CD4-positive, alpha-beta T cell treated with Interleukin-15 for 1 hour (primary cell): ENCODE measurements at places on chromosomes 13 and 19.

DNA sequence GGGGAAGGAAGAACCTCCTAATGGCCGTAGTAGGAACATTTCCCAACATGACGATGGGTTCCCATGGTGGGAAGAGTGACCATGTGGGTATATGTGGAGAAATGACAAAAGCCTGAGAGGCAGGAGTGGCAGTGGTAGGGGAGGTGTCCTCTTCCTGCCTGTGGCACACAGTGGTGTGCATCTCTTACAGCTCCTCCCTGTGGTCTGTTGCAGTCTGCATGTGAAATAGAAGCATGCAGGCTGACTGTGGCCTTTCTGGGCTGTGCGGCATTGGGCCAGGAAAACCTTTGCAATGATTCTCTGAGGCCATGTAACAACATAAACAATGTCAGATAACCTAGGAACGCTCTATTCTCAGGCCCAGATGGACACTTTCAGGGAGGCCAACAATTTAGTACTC lies 84.0 kb downstream of the LACC1 start:
- DNase-seq, result no peak

DNA sequence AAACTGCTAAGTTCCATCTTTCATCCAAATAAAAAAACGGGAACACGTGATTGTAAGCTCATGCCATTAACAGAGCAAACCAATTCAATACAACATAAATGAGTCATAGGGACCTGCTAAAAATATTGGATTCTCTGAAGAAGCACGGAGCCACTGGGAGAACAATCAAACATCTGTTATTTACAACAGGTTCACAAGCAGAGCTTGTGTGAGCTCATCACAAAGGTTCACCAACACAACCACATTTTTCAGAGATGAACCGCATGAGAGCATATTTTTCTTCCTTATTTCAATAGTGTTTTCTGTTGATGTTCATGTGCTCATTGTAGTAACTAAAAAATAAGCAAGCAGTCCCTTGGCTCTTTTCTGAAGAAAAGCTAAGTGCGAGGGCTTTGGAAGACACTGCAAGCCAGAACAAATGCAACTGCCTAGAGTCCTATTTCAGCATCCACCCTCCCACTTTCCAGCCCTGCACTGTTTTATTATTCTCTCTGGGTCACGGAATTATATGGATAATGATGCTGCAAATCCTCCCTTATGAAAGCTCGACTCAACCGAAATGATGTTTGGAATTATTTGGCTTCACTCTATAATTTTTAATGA lies 545.8 kb downstream of the LIG4 start:
- no peak for DNase-seq

DNA sequence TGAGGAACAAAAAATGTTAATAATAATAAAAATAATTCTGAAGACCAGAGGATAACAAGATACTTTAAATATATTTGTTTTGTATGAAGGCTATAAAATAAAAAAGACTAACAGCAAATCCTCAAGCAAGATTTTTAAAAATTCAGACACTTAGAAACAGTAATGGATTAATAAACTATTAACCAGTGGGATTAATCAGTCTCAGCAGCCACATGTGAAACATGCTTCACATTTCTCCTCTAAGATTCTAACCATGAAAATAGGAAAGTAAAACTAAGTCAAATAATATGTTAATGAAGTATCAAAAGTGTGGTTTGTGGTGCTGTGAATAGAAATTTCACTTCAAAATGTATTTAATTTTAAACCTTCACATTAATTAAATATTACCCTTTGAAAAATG lies 57.4 kb downstream of the KCNRG start:
- DNase-seq, result no peak

DNA sequence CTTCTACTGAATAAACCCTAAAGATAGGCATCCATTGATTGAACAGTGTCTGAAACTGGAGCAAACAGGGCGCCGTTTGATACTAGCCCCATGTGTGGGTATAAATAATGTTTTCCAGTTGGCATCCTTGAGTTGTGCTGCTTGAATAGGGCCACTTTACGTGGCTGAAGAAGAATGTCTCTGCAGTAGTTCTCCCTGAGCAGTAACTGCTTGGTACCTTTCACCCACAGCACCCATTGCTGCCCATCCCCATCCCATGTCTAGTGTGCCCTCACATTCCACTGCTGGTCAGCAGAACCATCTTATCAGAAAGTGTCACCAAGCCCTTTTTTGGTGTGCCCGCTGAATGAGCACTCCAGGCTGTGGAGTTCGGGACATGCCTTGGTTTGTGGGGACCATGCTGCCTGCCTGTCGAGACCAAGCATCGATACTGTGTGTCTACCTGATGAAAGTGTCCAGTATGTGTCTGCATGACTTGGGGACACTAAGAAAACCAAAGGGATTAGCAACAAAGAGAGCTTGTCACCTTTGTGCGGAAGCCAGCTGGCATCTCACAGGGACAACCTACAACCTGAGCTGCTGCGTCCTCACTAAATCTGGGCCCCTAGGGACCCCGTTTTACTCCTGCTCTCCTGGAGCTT lies 162.0 kb downstream of the TM9SF2 start:
- DNase-seq, result no peak

- no peak for DNase-seq
Observed at GRCh38 chr13:107276936-107277335, 709.0 kb upstream of the ARGLU1 start.

GRCh38 chr19:623974-624373 lies 9.4 kb downstream of the POLRMT start:
- DNase-seq, result no peak

- no peak for DNase-seq
Observed at GRCh38 chr13:110445183-110445582, 116.3 kb downstream of the RAB20 start.

- DNase-seq, result no peak
Observed at GRCh38 chr13:43044720-43045301, 21.4 kb downstream of the DNAJC15 start.

GRCh38 chr13:41939398-41939797 lies 21.5 kb downstream of the VWA8 start:
- DNase-seq, result no peak

DNA sequence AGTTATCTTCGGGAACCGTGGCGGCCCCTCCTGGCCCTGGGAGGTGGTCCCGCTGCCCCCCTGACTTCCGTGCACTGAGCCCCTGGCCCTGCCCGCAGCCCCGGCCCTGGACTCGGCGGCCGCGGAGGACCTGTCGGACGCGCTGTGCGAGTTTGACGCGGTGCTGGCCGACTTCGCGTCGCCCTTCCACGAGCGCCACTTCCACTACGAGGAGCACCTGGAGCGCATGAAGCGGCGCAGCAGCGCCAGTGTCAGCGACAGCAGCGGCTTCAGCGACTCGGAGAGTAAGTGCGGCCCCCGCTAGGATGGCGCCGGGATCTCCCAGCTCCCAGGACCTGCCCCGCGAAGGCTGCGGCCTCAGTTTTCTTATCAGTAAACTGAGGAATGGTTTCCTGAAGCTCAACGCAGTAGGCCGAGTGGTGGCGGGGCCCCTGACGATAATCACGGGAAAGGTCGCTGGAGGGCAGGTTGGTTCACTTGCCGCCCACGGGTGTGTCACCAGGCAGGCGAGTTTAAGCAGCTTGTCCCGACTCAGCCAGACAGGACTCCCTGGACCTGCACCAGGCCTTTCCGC lies 924 bp downstream of the RGCC start:
- peak; percentile 40 for DNase-seq

- no peak for DNase-seq
Observed at GRCh38 chr13:22271903-22272302, 601.0 kb downstream of the FGF9 start.

GRCh38 chr19:45234089-45234869 lies 10.9 kb downstream of the EXOC3L2 start:
- DNase-seq, result no peak

DNA sequence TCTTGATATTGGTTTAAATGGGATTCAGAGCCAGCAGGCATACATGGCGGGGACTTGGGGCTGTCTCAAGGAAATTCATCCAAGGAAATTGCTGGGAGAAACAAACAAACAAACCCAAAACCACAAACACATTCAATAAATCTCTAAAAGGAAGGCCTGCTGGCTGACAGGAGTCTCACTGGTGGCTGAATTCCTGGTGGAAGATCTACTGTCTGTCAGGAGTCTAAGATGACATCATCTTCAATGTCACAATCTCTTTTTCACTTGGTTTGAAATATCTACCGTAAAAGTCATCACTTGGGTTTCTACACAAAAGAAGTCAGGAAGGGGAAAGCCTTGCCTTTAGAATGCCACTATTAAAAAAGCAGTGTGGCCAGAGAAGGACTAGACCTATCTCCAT lies 87.9 kb downstream of the KLF5 start:
- DNase-seq, result no peak

DNA sequence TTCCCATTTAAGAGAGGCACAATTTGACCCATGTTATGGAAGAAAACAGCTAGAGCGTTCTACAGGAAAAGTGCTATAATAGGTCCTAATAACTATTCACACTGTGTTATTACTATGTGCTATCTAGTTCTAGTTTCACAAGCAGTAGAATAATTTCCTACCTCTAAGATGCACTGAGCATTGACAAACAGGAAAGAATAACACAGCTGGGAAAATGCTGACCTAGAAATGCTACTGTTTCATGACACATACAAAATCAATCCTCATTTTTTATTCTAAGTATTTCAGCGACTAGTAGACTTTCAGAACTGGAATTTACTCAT lies 259.5 kb downstream of the ITGBL1 start:
- DNase-seq, result no peak

DNA sequence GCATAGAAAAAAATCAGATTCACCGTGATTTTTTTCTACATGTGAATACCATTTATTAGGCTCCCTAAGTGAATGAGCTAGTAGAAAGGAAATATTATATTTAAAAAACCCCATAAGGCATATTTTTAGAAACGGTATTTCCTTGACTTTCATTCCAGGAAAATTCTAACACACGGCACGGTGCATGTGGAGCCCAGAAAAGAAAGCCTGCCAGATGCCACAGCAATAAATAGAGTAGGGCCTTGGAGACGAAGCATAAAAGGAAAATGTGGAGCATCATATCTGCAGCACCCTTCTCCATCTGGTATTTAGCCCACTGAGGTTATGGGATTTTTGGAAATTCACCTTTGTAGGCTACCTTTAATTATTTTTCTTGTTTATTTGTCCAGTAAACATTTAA lies 314.4 kb downstream of the ENOX1 start:
- no peak for DNase-seq

DNA sequence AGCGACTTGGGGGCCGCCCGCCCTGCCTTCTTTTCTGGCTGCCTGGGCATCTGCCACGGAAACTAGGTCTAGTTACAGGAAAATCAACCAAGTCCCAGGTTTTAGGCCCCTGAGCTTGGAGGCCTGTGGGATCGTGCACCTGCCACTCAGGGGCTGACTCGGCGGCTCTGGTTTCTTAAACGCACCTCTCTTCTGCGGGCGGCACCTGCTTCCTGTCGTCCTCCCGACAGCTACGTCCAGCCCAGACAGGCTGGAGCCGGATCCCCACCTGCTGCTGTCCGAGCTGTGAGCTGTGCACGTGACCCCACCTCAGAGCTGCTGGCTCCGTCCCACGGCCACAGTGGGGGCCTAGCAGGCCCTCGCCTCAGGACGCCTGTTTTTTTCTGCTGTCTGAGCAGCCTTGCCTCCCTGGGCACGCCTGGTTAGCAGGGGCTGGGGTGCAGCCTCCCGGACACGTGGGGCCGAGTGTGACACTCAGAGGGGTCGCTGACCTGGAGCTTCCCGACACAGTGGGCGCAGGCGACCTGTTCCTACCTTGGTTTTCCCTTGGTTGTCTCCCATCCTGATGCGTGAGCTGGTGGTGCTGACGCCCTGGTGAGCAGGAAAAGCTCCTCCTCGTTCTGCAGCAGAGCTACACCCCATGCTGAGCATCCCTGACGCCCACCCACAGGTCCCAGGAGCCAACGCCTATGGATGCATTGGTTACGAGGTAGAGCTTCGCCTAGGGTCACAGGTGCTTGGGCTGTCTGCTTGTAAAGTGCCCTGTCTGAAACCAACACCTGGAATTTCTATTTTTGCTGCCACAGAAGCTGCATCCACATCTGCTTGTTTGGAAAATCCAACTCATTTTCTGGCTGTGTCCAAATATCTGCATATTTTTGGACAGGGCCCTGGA lies 17.5 kb downstream of the TMEM255B start:
- no peak for DNase-seq

DNA sequence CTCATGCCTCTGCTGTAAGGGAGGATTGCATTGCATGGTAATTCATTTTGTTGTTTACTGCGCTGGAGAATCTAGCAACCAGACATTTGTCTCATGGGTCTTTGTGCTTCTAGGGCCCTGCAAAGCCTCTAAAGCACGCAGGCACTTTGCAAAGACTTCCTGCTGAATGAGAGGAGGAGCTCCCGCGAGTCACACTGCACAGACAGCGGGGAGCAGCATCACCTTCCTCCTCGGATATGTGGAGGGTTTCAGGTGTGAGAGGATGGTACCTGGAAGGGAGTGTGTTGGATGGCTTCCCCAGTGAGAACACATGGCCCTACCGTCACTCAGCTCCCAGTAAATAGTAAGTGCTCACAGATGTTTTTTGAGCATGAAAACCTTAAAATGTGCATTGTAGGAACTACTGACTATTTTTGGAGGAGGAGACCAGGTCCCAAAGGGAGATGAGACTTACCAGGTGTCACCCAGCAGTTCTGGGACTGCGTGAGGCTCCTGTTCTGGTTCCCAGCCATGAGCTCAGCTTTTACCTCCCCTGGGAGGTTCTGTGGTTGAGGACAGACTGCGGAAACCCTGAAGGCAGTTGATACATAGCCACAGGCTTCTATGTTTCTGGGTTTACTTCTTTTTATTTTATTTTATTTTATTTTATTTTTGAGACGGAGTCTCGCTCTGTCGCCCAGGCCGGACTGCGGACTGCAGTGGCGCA lies 278.0 kb downstream of the FGF9 start:
- DNase-seq, result no peak

GRCh38 chr13:102799426-102800144 lies 666 bp downstream of the BIVM start:
- DNase-seq, result no peak

GRCh38 chr13:75359266-75359665 lies 122.7 kb downstream of the TBC1D4 start:
- no peak for DNase-seq

DNA sequence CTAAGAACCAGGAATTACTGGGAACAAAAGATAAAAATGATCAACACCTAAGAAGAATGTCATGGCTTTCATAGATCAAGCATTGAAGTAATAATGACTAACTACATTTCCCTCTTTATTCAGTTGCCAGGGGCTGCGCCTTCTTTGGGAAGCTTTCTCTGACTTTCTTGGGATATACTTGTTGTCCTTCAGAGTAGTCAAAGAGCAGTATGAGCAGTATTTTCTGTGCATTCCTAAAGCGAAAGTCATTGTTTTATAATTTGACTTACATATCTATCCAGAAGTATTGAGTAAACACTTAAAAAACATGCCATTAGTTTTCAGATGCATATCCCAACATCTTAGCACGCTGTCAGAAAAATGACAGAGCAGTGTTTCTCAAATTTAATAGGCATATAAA lies 2412.4 kb downstream of the PCDH9 start:
- no peak for DNase-seq

- peak; percentile 67 for DNase-seq
Observed at GRCh38 chr19:4911786-4912672, 2.7 kb downstream of the UHRF1 start.

- DNase-seq, result no peak
Observed at GRCh38 chr13:112734696-112735547, 45.1 kb downstream of the ATP11A start.

GRCh38 chr19:38975214-38975860 lies at the start of gene FBXO17:
FBXO17 (minus strand) TSS chr19:38975742; CDS start chr19:38950319, 25,423 bp downstream.
- DNase-seq, result no peak
